ENCODE measurements at places on chromosomes 11 and 22.

- no peak for DNase-seq
These were observed 13.8 kb upstream of the SLC39A13 start for GRCh38 chr11:47394322-47395222.

- no peak for DNase-seq
These were observed 29.8 kb downstream of the MTMR3 start for GRCh38 chr22:29912605-29913398.

DNA sequence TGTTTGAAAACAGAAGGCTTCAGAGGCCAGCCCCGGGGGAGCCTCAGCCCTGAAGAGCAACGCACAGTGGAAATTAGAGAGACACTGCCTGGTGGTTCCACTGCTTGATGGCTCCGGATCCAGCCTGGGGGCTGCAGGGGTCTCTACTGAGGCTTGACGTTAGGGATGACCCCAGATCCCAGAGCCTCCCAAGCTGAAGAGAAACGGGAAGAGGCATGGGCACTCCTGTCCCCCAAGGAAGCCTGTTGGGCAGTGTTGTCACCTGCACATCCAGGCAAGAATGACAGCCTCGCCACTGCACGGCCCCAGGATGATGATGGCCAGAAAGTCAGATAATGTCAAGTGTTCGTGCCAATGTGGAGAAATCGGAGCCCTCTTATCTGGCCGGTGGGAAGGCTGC lies 56.8 kb upstream of the FGF3 start:
- no peak for DNase-seq

GRCh38 chr11:18853086-18853720 lies 61.6 kb upstream of the PTPN5 start:
- no peak for DNase-seq

DNA sequence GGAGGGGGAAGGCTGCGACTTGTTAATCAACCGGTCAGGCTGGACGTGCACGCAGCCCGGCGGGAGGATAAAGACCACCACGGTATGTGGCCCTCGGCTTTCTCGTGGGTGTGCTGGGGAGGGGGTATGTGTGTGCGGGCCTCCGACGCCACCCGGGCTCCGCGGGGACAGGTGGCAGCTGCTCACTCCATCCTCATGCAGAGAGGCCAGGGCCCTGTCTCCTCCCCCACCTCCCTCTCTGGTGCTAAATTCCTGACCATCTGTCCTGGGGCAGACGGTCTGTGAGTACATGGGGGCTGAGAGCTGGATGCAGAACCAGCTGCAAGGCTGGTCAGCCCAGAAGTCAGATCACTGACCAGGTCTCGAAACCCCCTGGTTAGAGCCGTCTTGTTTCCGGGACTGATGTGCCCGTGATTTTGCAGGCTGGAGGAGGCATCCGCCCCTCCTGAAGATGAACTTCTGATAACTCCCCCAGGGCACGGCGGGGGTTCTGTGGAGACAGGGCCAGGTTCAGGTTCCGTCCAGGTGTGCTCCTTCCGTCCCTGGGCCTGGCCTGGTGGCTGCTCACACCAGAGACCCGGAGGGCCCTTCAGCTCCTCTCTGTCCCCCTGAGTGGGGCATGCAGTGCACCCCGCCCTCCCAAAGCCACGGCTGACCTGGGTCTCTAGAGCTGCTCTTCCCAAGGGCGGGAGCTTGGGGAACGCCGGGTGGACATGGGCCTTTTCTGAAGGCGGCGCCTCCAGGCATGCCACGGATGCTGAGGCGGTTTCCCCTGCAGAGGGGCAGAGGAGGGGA lies 1119.7 kb downstream of the BRD1 start:
- no peak for DNase-seq

DNA sequence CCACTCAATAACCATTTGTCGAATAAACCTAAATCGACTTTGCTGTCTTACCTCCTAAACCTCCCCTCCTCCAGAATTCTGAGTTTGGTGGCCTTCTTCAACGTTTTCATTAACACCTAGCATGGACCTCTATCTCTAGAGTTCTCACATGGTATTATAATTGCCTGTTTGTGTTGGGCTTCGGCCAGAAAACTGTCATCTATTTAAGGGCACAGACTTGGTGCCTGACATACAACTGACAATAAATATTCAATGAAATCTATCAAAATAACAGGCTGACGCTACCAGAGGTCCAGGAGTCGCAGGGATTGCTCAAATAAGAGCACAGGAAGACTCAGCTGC lies 687 bp downstream of the ALKBH8 start:
- no peak for DNase-seq

- DNase-seq = no peak
These were observed 140.4 kb upstream of the ARHGAP42 start for GRCh38 chr11:100546714-100547113.

- no peak for DNase-seq
These were observed 79.7 kb upstream of the LINC01488 start for GRCh38 chr11:69401715-69402114.

- DNase-seq = no peak
These were observed 48.6 kb upstream of the SLC22A12 start for GRCh38 chr11:64542172-64543125.

GRCh38 chr11:120500414-120501071 lies 11.0 kb upstream of the GRIK4 start:
- DNase-seq = no peak

DNA sequence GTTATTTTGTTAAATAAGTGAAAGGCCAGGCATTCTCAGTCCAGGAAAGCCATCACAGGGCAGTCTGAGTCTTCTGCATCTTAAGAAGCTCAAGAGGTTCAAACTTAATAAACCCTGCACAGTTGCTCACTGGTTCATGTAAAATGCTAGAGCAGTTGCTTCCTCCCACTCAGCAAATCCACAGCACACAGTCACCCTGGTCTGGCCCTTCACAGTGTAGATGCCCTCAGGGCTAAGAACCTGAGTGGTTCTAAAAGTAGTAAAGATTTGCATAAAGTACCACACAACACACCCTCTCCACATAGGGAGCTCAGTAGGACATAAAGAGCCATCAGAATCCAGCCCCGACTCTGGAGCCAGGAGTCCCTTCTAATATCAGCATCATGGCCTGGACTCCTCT lies 58.7 kb downstream of the ZNF280B start:
- no peak for DNase-seq

DNA sequence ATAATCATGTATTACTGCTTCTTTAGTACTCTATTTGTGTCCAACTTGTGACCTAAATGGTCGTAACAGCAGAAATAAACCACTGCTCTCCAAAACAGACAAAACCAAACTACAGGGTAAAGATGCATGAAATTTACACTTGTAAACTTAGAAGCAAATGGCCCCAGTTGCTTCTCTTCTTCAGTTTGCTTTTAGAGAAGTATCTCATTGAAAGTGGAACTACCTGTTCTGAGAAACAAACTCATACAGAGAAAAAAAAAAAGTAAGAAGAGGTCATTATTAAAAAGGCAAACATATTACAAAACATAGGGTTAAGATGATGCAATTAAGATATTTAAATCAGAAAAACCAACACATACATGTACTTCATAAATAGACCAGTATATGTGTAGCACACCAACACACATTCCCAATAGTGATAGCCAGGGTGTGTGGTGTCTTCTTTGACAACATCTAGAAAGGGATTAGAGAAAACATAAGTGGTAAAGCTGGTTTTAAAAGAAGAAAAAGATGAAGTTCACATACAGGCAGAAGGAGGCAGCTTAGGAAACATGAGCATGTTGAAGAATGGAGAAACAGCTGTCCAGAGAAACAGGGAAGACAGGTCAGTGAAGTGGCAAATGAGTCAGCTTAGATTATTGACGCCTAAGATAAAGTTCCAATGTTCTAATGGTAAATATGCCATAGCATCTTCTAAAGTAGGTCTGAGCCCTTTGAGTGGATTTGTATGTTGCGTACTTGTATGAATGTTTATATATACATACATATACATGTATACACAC lies 844.7 kb upstream of the CCDC90B start:
- no peak for DNase-seq

- no peak for DNase-seq
These were observed 59.6 kb upstream of the PAX6 start for GRCh38 chr11:31870609-31871309.

- no peak for DNase-seq
These were observed 1.1 kb upstream of the ATP6V1E1 start for GRCh38 chr22:17629641-17630040.

DNA sequence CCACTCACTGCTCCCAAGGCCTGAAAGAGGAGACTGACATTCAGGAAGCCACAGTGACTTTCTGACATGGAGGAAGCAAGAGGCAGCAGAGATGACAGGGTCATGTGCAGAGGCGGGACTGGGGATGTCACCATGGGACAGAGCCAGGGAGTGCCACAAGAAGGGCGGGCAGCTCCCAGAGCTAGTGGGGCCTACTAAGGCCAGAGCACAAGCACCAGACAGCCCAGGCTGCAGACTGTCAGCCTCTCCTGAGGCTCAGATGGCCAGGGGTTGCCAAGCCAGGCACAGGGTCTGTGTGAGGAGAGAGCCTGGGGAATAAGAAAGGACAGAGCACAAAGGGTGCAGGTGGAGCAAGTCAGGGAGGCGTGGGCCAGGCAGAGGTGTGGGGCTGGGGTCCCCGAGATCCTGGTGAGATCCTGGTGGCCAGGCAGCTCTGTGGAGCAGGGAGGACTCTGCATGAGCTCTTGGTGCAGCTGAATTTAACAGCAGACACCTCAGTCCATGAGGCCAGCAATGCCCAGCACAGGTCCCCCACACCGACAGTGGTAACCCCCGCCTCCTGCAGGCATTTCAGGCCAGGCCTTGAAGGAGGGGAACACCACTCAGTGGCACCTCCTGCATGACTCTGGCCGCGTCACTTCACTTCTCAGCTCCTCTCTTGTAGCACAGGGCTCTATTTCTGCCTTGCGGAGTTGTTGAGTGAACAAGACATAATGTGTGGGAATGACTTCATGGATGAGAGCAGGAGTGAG lies 52.3 kb downstream of the SGSM3 start:
- no peak for DNase-seq

GRCh38 chr11:1519028-1520010 lies 32.7 kb upstream of the MOB2 start:
- no peak for DNase-seq

DNA sequence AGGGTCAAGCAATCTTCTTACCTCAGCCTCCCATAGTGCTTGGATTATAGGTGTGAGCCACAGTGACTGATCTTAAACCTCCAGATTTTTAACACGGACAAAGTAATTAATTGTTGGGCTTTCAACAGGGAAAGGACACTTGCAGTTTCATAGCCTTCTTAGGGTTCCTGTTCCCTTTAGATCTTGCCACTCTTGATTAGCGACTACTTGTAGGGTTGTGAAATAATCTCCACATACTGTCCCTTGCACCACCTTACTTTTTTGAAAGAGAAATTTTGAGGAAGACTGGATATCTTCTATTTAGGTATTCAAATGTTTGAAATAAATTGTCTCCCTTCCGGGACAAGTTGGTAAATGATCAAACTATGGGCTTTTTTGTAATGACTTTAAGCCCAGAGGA lies 7.6 kb downstream of the MS4A4E start:
- no peak for DNase-seq

DNA sequence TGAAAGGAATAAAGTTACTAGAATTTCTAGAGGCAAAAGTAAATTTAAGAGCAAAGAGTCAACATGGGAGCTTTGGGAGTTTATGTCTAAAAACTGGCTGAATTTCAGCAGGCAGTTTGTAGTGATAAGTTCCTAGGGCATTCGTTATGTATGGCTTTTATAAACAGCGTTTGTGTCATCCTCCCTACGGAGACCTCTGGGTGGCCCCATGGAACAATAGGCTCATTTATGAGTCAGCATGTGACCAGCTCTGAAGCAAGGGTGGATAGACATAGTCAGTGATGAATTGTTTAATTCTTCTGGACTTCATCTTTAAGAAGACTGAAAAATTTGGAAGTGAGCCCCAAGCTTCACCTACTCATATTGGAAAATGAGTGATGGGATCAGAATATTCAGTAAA lies 37.1 kb downstream of the SVIP start:
- no peak for DNase-seq

DNA sequence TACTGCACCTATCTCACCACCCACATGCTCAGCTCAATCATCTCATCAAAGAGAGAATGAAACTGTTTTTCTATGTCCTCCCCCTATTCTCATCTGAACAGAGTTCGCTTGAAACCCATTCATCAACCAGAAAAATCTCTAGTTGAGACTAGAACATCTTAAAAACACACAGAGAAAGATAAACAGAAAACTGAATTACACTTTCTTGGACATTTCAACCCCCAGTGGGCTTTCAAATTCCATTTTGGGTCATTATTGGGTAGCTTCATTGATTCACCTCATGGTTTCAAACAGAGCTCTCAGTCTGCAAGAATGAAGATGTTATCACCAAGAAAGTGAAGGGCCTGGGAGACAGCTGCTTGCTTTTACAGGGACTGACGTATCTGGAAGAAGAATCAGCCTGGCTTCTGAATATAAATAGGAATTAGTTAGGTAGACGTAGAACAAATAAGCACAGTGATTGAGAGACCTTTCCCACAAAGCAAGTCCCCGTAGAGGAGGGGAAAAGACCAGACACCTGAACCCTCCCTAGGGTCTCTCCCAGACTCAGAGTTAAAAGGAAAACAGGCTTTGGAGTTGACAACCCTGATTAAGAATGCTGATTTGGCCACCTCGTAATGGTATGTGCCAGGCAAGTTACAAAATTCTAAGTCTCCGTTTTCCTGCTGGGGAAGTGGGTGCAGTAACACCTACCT lies 155.7 kb downstream of the BBOX1 start:
- no peak for DNase-seq

DNA sequence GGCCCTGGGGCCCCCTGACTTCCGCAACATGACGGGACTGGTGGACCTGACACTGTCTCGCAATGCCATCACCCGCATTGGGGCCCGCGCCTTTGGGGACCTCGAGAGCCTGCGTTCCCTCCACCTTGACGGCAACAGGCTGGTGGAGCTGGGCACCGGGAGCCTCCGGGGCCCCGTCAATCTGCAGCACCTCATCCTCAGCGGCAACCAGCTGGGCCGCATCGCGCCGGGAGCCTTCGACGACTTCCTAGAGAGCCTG lies 992 bp downstream of the LRFN4 start:
- no peak for DNase-seq

- DNase-seq = no peak
These were observed 20.7 kb downstream of the ZBTB16 start for GRCh38 chr11:114080219-114080618.

DNA sequence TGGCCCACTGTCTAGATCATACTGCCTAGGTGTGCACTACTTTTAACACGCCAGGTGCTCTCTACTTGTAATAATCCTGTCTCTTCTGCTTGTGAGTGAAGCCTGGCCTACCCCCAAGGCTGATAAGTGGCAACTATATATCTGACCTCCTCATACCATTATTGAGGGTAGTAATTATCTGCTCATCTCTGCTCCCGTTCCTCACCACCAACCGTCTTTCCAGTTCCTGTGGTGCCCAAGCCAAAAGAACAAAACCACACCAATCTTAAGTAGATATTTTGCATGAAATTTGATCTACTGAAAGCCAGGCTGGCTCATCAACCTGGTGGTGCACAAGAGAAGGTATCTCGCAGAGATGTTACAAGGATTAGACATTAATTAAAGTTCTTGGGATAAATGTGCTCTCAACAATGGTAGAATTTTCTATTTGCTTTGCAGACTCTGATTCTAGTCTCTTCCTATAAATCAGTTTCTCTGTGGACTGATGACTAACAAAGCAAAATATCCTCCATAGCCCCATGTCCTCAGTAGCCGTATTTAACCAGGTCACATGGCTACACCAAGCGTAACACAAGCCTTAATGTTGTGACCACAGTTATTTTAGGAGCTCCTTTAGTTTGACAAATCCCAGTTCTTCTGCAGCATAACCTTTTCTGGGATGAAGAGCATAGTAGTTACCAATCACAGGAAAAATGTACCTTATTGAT lies 267.2 kb downstream of the NTM start:
- no peak for DNase-seq

Measured in stimulated activated CD8-positive, alpha-beta memory T cell treated with anti-CD3 and anti-CD28 coated beads, Interleukin-4, amount 100 ng/mL, for 4 hours (primary cell).